ENCODE measurements at places on chromosomes 3 and 15.

DNA sequence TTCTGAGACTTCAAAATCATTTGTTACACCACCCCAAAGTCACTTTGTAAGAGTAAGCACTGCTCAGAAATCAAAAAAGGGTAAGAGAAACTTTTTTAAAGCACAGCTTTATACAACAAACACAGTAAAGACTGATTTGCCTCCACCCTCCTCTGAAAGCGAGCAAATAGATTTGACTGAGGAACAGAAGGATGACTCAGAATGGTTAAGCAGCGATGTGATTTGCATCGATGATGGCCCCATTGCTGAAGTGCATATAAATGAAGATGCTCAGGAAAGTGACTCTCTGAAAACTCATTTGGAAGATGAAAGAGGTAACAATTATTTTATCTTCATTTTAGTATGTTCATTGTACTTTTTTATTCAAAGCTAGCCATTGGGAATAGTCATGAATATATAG lies 32.6 kb downstream of the BLM start:
- no peak for DNase-seq

GRCh38 chr3:119562307-119562961 lies 3.0 kb upstream of the CD80 start:
- no peak for DNase-seq

DNA sequence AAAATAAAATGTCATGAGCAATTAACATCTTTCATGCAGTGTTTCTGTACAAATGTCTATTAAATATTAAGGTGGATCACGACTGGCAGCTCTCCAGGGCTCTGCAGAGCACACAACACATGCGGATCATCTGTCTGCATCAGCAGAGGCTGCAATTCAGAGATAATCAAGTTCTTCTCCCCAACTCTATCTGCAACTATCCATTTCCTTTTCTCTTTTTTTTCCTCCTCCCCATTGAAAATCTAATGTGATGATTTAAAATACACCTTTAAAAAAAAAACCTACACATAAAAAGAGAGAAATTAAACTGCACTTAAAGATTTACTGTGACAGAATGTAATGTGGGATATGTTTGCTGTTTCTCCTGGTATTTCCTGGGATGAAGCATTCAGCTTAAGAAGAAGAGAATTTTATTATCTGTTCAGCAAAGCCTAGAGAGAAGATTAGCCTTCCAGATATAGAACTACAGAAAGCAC lies 352.6 kb upstream of the CCDC54 start:
- no peak for DNase-seq

DNA sequence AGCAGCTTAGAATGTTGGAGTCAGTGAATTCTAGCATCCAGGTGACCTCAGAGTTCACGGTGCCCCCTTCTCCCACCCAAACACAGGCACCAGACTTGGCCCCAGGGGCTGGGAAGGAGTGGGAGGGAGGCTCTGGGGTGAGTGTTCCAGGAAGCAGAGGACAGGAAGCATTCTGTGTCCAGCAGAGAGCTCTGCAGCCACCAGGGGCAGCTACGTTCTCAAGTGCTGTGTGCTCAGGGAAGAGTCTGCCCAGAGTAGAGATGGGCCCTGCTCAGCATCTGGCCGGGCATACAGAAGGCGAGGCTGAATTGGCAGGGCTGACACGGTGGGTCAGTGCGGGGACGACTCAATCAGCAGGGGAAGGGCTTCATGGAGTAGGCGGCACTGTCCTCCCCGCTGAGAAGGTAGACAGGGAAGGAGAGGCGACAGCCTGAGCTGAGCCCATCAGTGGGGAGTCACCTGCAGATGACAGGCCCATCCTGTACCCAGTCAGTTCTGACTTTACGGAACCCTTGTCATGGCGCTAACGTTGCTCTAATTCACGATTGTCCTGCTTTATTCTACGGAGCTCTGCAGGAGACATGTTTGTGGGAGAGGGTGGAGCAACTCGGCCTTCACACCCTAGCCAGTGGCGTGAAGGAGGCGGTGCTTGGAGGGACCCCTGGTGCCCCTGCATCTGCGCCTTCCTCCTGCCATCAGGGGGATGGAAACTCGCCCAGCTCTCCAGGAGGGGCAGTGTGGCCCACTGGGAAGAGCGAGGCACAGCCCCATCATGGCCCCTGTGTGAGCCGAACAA lies 82.2 kb downstream of the C3orf70 start:
- DNase-seq, result no peak

DNA sequence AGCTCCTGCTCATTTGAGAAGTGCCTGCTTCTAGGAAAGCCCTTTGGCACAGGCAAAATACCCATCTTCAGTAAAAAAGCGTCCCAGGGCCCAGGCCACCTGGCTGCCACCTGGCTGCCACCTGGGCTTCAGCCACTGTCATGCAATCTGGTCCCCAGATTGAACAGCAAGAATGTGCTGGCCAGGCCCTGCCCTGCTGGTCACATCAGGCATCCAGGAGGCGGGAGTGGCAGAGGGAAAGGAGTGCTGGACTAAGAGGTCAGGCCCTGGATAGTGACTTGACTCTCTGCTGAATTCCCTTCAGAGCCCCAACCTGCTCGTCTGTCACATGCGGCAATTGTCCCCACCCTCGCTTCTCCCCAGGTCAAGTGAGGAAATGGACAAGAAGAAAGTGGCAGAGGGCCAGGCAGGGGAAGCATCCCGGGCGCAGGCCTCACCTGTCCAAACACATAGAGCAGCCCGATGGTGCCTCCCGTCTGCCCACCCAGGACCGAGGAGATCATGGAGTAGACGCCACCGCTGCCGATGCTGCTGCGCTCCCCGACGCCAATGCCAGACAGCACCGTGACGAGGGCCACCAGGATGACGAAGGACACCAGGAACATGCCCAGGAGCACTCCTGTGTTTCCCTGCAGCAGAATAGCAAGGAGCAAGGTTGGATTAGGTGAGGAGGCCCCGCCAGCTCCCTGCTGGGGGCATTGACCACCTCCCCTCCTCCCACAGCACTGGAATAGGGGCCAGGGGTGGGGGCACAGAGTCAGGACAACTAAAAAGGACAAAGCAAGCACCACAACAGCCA lies 25.5 kb downstream of the SLC12A8 start:
- no peak for DNase-seq

DNA sequence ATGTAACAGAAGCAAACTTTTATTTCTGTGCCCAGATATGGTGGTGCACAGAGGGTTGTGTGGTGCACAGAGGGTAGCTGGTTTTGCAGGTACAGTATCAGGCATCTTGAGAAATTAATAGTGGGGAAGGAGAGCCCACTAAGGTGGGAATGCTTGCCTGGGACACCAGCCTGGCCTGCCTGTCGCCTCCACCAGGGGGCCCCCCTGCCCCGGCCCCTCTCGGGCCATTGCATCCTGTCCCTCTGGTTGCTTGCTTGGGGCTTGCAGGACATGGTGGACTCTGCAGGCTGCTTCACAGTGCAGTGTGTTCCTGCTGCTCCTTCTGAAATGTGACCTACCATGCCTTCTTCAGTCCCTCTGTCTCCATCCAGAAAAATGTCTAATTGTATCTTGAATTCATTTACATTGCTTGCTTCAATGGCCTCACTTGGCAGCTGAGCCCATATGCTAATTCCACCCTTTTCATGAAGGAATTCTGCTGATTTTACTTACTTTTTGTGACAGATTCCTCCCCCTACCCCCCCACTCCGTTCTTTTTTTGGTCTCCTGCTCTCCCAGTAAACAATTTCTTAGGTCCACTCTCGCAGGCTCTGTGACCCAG lies 73.6 kb downstream of the EEFSEC start:
- peak; percentile 38 for DNase-seq
